ENCODE measurements at places on chromosomes 6 and 20. TPM values are rescaled to one million over a fixed set of nuclear protein-coding genes. Genes with fewer than 3 reads are reported as not detected.

Gene OR2J3
- not detected for polyA plus RNA-seq

Gene GPSM3
- 4.6 TPM for polyA plus RNA-seq

Gene SLC17A9
- polyA plus RNA-seq: 3.3 TPM

Gene ASIP
- polyA plus RNA-seq: not detected

Gene THBS2
- 2.5 TPM for polyA plus RNA-seq
